ENCODE measurements at places on chromosomes 5 and 9. TPM values are rescaled to one million over a fixed set of nuclear protein-coding genes. Genes with fewer than 3 reads are reported as not detected.

TMC1 gene
- total RNA-seq, result not detected

HTR4 gene
- not detected for total RNA-seq

ALDH1A1 gene
- 1.0 TPM for total RNA-seq

GRCh38 chr5:59464969-59465368 lies 428.6 kb downstream of the PDE4D start:
- no peak overlapping the region for H3K4me3 ChIP-seq
- H3K4me1 ChIP-seq, result no peaks in the 10 kb centered on the region
- no peak overlapping the region for H3K27ac ChIP-seq
- no peaks in the 10 kb centered on the region for H3K36me3 ChIP-seq

DNA sequence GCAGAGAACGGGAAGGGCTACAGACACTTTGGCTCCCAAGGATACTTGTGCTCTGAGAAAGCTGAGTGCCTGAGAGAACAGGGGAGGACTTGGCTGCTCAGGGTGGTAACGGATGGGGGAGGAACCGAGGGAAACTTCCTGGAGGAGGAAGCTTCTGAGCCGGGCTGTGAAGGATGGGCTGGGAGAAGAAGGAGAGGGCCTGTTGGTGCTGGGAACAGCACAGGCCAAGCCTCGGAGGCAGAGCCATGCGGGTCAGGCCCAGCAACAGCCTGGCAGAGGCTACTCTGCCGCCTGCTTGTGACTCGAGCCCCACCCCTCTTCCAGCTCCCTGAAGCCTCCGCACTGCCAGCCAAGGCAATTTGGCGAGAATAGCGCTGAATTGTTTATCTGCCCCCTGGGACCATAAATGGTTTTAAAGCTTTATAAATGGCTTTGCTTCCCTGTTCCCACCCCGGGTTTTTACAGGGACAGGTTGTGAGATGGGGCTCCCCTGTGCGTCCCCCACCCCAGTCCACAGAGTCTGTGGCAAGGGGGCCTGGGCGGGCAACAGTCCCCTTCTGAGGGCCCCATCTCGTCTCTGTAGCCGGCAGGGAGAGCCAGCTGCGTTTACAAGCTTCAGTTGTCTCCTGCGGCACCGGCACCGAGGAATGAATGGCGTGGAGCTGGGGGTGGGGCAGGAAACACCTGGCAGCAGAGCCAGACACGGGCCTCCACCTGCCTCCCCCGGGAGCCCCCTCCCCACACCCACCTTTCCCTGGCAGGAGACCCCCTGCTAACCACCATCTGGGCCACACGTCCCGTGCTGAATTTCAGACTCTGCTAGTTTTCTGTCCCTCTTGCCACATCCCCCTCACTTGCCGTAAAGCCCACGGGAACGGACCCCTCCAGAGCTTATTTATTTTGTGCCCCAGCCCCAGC lies 24.4 kb downstream of the FAM163B start:
- H3K4me1 ChIP-seq, result no peaks in the 10 kb centered on the region
- no peak overlapping the region for H3K4me3 ChIP-seq
- no peaks in the 10 kb centered on the region for H3K36me3 ChIP-seq
- peaks cover 13% of the 10 kb centered on the region for H3K27me3 ChIP-seq
- no peak overlapping the region for H3K27ac ChIP-seq

- DNase-seq, result no peak
- no peaks in the 10 kb centered on the region for H3K36me3 ChIP-seq
- H3K27me3 ChIP-seq, result no peaks in the 10 kb centered on the region
Observed at GRCh38 chr5:106454651-106455415, 1215.9 kb downstream of the EFNA5 start.

C5orf46 gene
- total RNA-seq, result not detected
